Gastroesophageal sphincter (tissue), 4 donors: ENCODE measurements at places on chromosomes 1 and 21. TPM values are rescaled to one million over a fixed set of nuclear protein-coding genes. Genes with fewer than 3 reads are reported as not detected.

DNA sequence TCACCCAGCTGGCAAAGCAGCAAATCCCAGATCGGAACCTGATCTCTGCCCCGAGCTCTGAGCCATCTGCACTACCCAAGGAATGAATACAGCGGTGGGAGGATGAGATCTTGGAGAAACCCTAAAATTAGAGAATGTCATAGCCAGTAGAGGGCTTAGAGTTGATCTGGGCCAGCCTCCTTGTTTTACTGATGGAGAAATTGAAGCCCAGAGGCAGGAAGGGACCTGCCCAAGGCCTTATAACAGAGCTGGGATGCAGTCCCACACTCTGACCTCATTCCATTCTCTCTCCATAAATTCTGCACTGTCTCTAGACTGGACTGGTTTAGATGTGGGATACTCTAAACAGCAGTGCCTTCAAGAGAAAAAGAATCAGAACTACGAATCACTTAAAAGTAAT, 4.8 kb upstream of the SFN start:
- ATAC-seq = peak; percentile 25

The FBXO2 gene
- 4.7 TPM for total RNA-seq

GRCh38 chr1:91700332-91700731, 185.6 kb downstream of the TGFBR3 start:
- ATAC-seq = no peak

- ATAC-seq = no peak
Measured at GRCh38 chr1:191206513-191207207, 729.0 kb upstream of the BRINP3 start.

The TRAF3IP3 gene
- 1.6 TPM for total RNA-seq

DNA sequence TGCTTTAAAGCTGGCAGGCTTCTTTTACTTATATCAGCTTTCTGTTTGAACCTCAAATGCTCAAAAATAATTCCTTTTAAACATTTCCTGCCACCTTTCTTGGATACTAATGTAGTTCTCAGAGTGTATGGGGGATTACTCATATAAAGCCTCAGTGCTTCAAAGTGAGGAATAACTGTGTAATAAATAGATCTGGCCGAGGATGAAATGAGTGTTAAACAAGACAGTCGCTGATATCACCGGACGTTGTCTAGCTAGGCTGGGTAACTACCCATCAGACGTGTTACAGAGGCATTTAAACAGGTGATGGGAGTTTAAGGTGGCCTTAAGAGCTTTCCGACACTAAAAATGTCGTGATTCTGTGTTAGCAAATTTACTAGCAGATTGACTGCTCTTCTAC, 53.1 kb downstream of the VANGL2 start:
- ATAC-seq = no peak

The ADAMTS5 gene
- total RNA-seq = 26.7 TPM

- no peak for ATAC-seq
Measured at GRCh38 chr1:65495137-65495536, 74.7 kb downstream of the LEPR start.

DNA sequence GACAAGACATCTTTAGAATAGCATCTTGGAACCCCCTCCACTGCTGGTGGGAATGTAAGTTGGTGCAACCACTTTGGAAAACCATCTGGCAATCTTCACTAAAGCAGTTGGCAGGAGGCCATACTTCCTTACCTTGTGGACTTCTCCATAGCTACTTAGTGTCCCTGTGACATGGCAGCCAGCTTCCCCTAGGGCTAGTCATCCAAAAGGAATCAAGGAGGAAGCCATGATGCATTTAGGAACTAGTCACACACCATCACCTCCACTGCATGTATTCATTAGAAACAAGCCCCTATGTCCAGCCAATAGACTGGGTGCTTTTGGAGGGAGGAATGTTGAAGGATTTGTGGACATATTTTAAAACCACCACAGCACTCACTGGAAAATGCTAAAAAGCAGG, 19.9 kb downstream of the MX2 start:
- ATAC-seq = no peak

GRCh38 chr1:59113876-59114457, 182.9 kb upstream of the FGGY start:
- ATAC-seq = no peak

GRCh38 chr1:103489935-103490334, 35.6 kb upstream of the RNPC3 start:
- ATAC-seq = no peak

DNA sequence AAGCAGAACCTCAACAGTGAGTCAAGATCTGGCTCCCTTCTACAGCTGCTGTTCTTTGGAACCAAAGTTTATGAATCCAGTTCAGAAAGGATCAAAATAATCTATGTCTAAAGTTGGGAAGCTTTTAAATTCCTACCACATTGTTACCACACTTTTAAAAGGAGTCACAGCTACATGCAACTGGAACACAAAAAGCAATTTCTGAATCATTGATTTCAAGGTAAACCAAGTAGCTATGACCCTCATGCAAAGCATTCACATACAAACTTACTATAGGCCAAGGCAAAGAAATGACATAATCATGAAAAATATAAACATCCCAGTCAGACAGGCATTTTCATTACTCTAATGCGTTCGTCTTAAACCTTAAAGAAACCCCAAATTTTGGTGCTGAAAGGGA, 3.5 kb downstream of the SIPA1L2 start:
- ATAC-seq = no peak

The RHD gene
- not detected for total RNA-seq

DNA sequence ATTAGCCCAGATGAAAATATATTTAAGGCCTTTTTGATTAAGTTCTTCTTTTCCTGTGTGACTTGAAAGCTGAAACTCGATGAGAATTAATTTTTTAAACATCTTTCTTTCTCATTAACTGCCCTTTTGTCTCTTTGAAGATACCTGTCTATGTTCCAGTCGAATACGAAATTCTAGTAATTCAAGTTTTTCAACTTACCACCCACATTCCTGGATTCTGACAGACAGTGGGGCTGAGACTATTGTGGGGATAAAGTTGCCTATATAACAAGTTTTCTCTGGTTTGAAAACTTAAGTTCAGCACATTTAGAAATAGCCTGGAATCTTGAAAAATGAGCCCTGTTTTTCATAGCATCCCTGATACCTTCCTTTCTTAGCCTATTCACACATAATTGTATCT, 114.6 kb downstream of the NTNG1 start:
- no peak for ATAC-seq

- no peak for ATAC-seq
Measured at GRCh38 chr21:44018813-44019567, 6.9 kb downstream of the TRAPPC10 start.

GRCh38 chr21:26758083-26758880, 86.9 kb downstream of the ADAMTS1 start:
- no peak for ATAC-seq

The LMX1A gene
- total RNA-seq = 1.1 TPM

The CTSK gene
- total RNA-seq = 29.1 TPM

The TNFRSF4 gene
- total RNA-seq = 0.93 TPM

The KCNA10 gene
- total RNA-seq = not detected

DNA sequence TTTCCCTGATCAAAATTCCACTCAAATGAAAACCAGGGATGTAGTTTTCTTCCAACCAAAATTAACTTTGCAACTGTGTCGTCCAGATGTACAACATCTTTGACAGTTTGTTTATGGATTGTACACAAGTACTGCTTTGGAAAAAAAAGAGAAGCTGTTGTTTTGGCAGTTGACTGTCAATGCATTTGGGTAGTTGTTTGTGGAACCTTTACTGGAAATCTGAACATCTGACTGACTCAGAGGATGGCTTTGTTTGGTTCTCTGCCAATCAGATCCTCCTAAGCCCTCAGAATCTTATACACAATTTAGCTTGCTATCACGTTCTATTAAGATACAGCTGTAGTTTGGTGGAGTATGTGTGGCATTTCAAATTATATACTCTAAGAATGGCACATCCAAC, 195.0 kb downstream of the KCNK2 start:
- ATAC-seq = no peak

The ST6GALNAC3 gene
- 3.4 TPM for total RNA-seq

GRCh38 chr1:94105957-94106529, 14.9 kb downstream of the ABCA4 start:
- ATAC-seq = no peak

DNA sequence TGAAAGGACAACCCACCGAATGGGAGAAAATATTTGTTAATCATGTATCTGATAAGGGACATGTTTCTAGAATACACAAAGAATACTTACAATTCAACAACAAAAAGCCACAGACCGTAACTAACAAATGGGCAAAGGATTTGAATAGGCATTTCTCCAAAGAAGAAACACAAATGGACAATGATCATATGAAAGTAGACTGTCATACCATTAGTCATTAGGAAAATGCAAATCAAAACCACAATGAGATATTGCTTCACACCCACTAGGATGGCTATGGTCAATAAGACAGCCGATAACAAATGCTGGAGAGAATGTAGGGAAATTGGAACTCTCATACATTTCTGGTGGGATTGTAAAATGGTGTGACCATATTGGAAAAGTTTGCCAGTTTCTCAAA, 367.2 kb upstream of the SGIP1 start:
- ATAC-seq = no peak
